Small intestine (tissue), 16 donors: ENCODE measurements at places on chromosomes 12 and 14. TPM values are rescaled to one million over a fixed set of nuclear protein-coding genes. Genes with fewer than 3 reads are reported as not detected.

Gene RAN
- polyA plus RNA-seq: 577 TPM

DNA sequence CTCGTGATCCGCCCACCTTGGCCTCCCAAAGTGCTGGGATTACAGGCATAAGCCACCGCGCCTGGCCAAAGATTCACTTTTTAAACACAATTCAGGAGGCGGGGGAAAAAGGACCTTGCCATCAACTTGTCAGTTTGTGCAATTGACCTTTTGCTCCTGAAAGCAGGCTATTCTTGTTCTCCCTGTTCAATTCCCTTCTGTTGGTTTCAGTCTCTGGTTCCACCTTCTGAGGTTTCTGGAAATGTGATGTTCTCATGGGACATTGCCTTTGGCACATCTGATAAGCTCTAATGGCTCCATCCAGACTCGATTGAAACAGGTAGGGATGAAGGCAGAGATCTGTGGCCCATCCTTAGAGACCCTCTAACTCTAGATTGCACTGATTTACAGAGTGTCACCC lies 17.9 kb upstream of the CCDC85C start:
- no peaks in the 10 kb centered on the region for H3K36me3 ChIP-seq
- H3K27ac ChIP-seq: no peak overlapping the region
- peak; percentile 42 for DNase-seq
- H3K4me3 ChIP-seq: no peak overlapping the region
- no peaks in the 10 kb centered on the region for H3K27me3 ChIP-seq

GRCh38 chr14:95463171-95463901 lies 53.1 kb downstream of the SYNE3 start:
- DNase-seq: peak; percentile 85
- H3K4me3 ChIP-seq: no peak overlapping the region
- peaks cover 9% of the 10 kb centered on the region for H3K4me1 ChIP-seq
- H3K27me3 ChIP-seq: no peaks in the 10 kb centered on the region
- H3K27ac ChIP-seq: peak overlapping the region; percentile 61

- no peaks in the 10 kb centered on the region for H3K36me3 ChIP-seq
- no peak overlapping the region for H3K4me3 ChIP-seq
- no peak overlapping the region for H3K27ac ChIP-seq
- H3K27me3 ChIP-seq: no peaks in the 10 kb centered on the region
- DNase-seq: no peak
Observed at GRCh38 chr14:35752380-35752779, 56.7 kb downstream of the RALGAPA1 start.

GRCh38 chr12:50753232-50753769 lies 10.6 kb upstream of the ATF1 start:
- no peaks in the 10 kb centered on the region for H3K4me1 ChIP-seq
- DNase-seq: no peak
- H3K27ac ChIP-seq: no peak overlapping the region
- no peak overlapping the region for H3K4me3 ChIP-seq
- H3K27me3 ChIP-seq: no peaks in the 10 kb centered on the region

Gene SPIC
- 0.10 TPM for polyA plus RNA-seq

- DNase-seq: no peak
- H3K4me3 ChIP-seq: no peak overlapping the region
- no peaks in the 10 kb centered on the region for H3K36me3 ChIP-seq
- no peak overlapping the region for H3K27ac ChIP-seq
- no peaks in the 10 kb centered on the region for H3K27me3 ChIP-seq
Observed at GRCh38 chr12:34304001-34304400, 281.7 kb downstream of the ALG10 start.

DNA sequence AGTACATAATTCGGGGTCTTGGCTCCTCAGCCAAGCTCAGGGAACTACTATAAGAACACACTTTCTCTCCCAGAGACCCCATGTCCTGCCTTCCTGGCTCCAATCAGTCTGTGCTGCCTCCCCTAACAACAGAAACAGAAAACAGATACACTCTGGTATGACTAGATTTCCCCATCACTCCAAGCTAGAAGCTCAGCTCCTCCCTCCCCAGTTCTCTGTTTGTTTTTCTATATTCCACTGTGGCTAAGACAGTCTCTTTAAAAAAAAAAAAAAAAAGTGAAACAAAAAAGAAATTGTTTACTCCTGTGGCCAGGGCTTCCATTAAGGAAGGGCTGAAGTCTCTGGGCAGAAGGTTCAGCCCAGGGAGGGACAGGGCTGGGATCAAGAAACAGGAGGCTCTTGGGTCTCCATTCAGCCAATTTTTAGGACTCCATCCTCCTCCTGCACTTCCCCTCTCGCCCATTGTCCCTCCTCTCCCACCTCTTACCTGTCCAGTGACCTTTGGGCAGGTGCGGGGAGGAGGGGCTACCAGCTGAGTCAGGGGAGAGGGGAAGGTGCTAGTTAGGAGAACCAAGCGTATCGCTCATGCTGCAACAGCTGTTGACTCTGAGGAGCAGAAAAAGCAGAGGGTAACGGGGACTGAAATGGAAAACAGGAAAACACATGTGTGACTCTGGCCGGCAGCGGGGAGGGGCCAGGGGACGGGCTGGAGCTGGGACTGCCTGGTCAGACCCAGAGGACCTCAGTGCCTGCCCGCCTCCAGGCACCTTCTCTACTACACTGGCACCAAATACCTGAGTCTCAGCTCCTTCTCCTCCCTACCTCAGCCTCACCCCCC lies 4.1 kb upstream of the SLC7A7 start:
- H3K4me1 ChIP-seq: peaks cover 3% of the 10 kb centered on the region
- H3K4me3 ChIP-seq: no peak overlapping the region
- H3K27me3 ChIP-seq: no peaks in the 10 kb centered on the region
- peak; percentile 66 for DNase-seq
- H3K27ac ChIP-seq: peak overlapping the region; percentile 91

GRCh38 chr14:77892890-77893484 lies 93.1 kb downstream of the ADCK1 start:
- H3K27ac ChIP-seq: no peak overlapping the region
- DNase-seq: no peak
- H3K27me3 ChIP-seq: no peaks in the 10 kb centered on the region
- no peaks in the 10 kb centered on the region for H3K4me1 ChIP-seq

- no peak overlapping the region for H3K4me3 ChIP-seq
- H3K27ac ChIP-seq: no peak overlapping the region
- DNase-seq: no peak
- no peaks in the 10 kb centered on the region for H3K4me1 ChIP-seq
Observed at GRCh38 chr12:62599854-62600437, 133.3 kb downstream of the MON2 start.

- no peak overlapping the region for H3K27ac ChIP-seq
- no peaks in the 10 kb centered on the region for H3K4me1 ChIP-seq
- no peaks in the 10 kb centered on the region for H3K36me3 ChIP-seq
- no peak overlapping the region for H3K4me3 ChIP-seq
Observed at GRCh38 chr12:123895451-123895850, 77.2 kb downstream of the CCDC92 start.

Gene FAM222A
- 7.5 TPM for polyA plus RNA-seq

GRCh38 chr14:51356381-51356780 lies 116.3 kb downstream of the TMX1 start:
- no peak overlapping the region for H3K4me3 ChIP-seq
- H3K27ac ChIP-seq: no peak overlapping the region
- DNase-seq: no peak
- no peaks in the 10 kb centered on the region for H3K36me3 ChIP-seq

DNA sequence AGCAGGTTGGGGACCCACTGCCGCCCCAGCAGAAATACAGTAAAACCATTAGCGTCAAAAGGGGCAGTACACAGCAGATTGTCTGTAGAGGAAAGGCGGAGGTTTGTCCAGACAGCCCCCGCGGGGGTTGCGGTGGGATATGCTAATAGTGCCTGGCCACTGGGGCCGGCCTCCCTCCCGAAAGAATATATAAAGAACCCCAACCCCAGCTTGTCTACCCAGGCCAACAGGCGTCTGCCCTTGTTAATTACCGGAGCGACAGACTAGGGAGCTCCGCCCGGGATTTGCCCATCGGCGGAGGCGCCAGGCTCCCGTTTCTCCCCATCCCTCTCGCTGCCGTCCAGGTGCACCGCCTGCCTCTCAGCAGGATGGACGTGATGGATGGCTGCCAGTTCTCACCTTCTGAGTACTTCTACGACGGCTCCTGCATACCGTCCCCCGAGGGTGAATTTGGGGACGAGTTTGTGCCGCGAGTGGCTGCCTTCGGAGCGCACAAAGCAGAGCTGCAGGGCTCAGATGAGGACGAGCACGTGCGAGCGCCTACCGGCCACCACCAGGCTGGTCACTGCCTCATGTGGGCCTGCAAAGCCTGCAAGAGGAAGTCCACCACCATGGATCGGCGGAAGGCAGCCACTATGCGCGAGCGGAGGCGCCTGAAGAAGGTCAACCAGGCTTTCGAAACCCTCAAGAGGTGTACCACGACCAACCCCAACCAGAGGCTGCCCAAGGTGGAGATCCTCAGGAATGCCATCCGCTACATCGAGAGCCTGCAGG lies at the start of gene MYF5:
MYF5 (plus strand) TSS at position 217 of the 774 bp plus-strand sequence; CDS start at position 369, 152 bp downstream.
- H3K27me3 ChIP-seq: peaks cover 18% of the 10 kb centered on the region
- no peak within 1 kb of the TSS for H3K4me3 ChIP-seq
- no peak for DNase-seq
- H3K36me3 ChIP-seq: no peaks in the 10 kb centered on the region

Gene FOXG1
- 0.01 TPM for polyA plus RNA-seq

DNA sequence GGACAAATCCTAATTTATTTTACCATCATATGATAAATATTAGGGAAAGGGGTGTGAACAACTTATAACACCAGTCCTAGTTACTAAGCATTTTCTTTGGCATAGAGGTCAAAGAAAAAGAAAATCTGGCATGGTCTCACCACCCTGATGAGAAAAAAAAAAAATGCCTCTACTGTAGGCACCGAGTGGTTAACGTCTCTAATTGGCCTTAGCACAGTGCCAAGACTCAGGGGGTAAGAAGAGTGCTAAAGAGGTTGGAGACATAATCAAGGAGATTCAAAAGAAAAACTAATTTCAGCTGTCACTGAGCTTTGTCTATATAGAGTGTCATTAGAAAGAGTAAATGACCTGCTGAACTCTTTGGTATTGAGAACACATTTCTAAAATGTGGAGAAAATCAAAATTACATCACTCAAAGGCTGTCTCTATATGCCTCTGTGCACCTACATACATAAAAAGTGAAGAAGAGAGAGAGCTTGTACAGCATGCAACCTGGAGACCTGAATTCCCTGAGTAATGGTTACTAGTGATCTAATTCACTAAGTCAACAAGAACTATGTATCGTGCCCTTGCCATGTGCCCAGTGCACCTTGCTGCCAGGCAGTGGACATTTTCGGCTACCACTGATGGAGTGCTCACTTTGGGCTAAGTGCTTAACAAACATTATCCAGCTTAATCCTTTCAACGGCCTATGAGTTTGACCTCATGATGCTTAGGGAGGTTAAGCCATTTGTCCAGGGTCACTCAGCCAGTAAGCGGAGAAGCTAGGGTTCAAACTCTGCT lies 113.8 kb upstream of the G2E3 start:
- no peaks in the 10 kb centered on the region for H3K4me1 ChIP-seq
- no peak overlapping the region for H3K4me3 ChIP-seq
- H3K27ac ChIP-seq: no peak overlapping the region
- H3K36me3 ChIP-seq: no peaks in the 10 kb centered on the region
- H3K27me3 ChIP-seq: no peaks in the 10 kb centered on the region
- no peak for DNase-seq

Gene CFAP251
- 0.67 TPM for polyA plus RNA-seq

DNA sequence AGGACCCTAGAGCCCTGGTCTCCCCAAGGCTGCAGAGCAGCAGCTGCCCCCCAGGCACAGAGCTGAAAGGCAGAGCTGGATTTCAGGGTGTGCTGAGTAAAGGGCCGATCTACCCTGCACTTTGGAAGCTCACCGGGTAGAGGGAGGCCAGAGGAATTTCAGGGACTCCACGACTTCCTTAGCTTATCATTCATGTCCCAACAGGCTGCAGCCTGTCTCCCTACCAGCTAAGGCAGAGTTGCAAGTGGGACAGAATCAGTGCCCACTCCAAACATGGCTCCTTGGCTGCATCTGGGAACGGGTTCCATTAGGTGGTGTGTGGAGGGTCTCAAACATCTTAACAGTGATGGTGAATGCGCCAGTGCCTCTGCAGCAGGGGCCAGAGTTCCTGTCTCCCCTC lies 27.5 kb downstream of the MMAB start:
- no peak for DNase-seq
- no peak overlapping the region for H3K4me3 ChIP-seq
- no peak overlapping the region for H3K27ac ChIP-seq
- peaks cover 4% of the 10 kb centered on the region for H3K27me3 ChIP-seq

DNA sequence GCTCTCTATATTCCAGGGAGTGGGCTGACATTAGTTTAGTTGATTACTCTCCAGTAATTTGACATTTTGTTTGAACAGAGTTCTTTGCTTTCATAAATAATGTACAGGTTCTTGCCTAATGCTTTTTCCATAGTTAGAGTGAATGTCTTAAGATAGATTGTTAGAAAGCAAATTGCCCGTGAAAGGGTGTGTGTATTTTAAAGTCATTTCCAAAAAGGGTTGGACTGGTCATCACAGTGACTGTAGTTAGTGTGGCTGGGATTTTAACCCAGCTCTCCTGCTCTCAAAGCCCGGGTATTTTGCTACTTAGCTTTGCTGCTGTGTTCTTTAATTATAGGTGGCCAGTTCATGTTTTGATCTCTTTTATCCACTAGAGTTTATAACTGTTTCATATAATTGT lies 74.2 kb downstream of the DNAH10 start:
- no peaks in the 10 kb centered on the region for H3K36me3 ChIP-seq
- no peak overlapping the region for H3K27ac ChIP-seq
- no peak for DNase-seq
- H3K4me1 ChIP-seq: no peaks in the 10 kb centered on the region
- H3K27me3 ChIP-seq: no peaks in the 10 kb centered on the region

Gene SERPINA5
- 8.6 TPM for polyA plus RNA-seq

- H3K36me3 ChIP-seq: no peaks in the 10 kb centered on the region
- H3K27me3 ChIP-seq: no peaks in the 10 kb centered on the region
- no peak overlapping the region for H3K27ac ChIP-seq
- DNase-seq: no peak
- H3K4me1 ChIP-seq: no peaks in the 10 kb centered on the region
Observed at GRCh38 chr12:49190974-49191373, 2.1 kb upstream of the TUBA1A start.

Gene CAPRIN2
- polyA plus RNA-seq: 7.8 TPM

- no peaks in the 10 kb centered on the region for H3K36me3 ChIP-seq
- DNase-seq: no peak
Observed at GRCh38 chr14:71365361-71365760, 458.1 kb downstream of the PCNX1 start.

- DNase-seq: no peak
- H3K27ac ChIP-seq: no peak overlapping the region
- H3K27me3 ChIP-seq: no peaks in the 10 kb centered on the region
- H3K4me3 ChIP-seq: no peak overlapping the region
Observed at GRCh38 chr14:88493392-88494185, 61.2 kb downstream of the PTPN21 start.

DNA sequence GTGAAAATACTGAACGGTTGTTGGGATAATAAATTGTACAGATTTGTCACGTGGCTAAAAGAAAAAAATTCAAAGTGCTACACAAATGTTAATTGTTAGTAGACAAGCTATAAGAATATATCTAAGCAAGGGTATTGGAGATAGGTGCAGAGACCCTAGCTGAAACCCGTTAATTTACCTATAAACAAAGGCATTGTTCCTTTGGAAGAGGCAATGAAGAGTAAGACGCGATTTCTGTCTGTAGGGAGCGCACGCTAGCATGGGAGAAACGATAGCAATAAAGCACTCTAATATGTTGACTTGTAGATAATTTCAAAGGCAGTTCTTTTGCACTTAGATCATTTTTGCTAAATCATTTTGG lies 565 bp downstream of the CCDC77 start:
- peak; percentile 26 for DNase-seq
- H3K4me3 ChIP-seq: peak overlapping the region; percentile 50
- no peaks in the 10 kb centered on the region for H3K27me3 ChIP-seq
- H3K36me3 ChIP-seq: no peaks in the 10 kb centered on the region
- H3K27ac ChIP-seq: no peak overlapping the region
- H3K4me1 ChIP-seq: peaks cover 3% of the 10 kb centered on the region

Gene CLEC1B
- not detected for polyA plus RNA-seq

Gene NAA30
- polyA plus RNA-seq: 5.4 TPM

Gene PROX2
- polyA plus RNA-seq: 1.1 TPM
